ENCODE measurements at places on chromosomes 4 and X.

GRCh38 chr4:140971077-140971792 lies 162.0 kb downstream of the RNF150 start:
- DNase-seq, result no peak

DNA sequence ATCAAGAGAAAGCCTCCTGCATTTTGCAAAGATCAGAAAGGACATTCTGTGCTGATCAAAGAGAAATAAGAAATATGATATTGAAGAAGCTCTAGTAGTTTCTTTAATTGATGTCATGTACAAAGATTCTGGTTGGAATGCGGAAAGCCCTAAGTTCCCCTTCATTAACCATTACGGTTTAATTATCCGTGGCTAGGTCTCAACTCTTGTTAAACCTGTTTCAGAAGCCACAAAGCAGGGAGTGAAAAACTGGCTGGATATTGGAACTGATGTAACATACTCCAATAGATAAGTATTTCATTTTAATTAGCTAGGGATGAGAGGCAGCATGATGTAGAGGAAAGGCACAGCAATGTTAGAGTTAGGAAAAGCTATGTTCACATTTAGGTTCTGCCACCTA lies 55.7 kb downstream of the SPANXN3 start:
- DNase-seq, result no peak

DNA sequence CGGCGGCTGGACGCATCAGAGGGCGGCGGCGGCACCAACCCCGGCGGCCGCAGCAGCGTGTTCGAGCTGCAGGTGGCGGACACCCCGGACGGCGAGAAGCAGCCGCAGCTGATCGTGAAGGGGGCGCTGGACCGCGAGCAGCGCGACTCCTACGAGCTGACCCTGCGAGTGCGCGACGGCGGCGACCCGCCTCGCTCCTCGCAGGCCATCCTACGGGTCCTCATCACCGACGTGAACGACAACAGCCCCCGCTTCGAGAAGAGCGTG lies 1.9 kb downstream of the PCDH7 start:
- DNase-seq, result no peak

DNA sequence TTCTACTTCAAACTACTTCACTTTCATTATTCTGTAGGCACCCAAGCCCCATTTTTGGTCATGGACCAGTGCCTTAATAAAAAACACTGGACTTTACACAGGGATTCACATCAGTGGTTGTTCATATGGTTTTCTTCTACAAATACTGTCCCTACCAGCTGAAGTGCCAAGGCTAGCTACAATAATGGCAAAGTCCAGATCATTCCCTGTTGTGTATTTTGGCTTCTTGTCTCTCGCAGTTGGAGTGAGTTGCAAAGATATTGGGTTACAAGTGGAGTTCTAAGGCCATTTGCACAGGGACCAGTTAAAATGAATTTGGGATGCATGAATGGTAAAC lies 16.7 kb upstream of the ANKRD17 start:
- DNase-seq, result no peak

DNA sequence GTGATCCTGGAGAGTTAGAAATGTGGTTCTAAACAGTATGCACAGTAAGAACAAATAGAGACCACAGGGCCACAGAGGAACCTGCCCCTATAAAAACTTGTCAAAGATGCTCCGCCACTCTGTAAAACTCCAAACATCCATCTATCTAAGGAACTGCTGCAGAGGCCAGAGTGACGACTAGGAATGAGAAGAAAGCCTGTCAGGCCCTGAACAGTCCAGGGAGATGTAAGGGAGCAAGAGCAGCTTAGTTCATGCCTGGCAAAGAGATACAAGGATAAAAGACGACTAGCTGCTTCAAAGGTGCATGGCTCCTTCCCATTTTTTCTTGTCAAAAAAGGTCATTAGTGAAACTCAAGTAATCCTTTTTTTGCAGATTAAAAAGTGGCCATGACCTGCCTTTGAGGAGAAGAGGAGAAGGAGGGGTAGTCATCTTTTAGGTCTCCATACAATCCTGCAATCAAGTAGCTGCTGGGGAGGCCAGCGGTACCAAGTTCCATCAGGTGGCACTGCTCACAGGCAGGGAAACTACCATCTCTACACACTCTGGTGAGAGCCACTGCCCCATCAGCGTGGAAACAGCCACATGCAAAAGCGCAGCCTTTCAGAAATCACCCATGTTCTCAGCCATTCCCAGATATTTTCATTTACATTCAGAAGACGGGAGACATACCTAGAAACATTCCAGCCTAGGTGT lies 162.1 kb downstream of the TSPAN5 start:
- DNase-seq, result no peak

GRCh38 chr4:63841266-63841665 lies 568.0 kb downstream of the TECRL start:
- DNase-seq, result no peak

DNA sequence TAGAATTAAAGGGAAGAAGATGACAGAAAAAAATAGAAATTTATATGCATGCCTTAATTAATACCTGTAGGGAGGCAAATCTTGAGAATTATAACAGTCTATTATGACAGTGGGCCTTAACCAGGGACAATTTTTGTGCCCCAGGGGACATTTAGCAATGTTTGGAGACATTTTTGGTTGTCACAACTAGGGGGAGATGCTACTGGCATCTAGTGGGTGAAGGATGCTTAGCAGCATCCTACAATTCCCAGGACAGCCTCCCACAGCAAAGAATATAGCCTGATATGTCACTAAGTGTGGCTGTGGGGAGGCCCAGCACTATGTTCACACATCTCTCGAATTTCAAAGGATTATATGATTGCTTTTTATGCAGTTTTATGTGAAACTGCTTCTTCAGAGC lies 10.5 kb downstream of the GPR82 start:
- DNase-seq, result no peak

DNA sequence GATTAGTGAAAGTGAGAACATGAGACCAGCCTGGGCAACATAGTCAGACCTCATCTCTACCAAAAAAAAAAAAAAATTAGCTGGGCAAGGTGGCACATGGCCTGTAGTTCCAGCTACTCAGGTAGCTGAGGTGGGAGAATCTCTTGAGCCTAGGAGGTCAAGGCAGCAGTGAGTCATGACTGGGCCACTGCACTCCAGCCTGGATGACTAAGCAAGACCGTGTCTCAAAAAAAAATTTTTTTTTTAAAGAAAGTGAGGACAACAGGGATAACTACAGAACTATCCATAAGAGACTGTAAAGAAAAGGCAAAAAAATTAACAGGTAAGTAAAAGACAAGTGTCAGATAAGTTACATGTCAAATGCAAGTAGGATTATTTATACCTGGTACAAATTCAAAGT lies 13.5 kb upstream of the SPP1 start:
- no peak for DNase-seq

DNA sequence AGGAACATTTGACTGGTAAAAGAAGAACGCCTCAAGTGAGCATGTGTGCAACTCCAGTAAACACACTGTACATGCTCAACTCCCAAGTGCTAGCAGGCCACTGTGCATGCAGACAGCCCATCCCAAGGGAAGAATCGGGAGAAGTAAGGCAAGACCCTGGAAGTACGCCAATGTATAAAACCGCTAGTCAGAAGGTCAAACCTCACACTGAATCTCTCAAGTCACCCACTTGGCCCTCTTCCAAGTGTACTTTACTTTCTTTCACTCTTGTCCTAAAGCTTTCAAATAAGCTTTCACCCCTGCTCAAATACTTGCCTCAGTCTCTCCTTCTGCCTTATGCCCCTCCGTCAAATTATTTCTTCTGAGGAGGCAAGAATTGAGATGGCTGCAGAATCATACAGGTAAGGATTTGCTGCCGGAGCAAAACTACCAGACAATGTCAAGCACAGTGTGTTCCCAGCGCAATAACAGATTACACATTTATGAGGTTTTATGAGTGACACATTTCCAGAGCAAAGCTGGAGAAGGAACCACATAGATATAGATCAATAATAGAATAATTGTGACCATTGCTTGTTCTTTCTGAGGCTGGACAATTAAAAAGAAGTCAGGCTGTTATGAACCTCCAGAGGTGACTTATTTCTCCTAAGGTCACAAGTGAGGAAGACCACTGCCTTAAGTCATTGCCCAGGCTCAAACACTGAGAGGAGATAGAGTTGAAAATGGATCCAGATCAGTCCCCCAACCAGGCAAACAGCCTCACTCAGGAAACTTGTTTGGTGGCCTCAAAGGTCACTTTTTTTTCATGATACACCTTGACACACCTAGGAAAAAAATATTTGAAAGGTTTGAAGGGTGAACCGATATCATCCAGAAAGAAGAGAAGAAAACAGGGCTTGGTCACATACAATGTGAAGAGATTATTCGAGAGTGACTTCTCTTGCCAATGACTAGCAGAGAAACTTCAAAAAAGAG lies 26.3 kb downstream of the CXCL1 start:
- DNase-seq, result no peak

GRCh38 chr4:35970366-35970960 lies 273.9 kb downstream of the ARAP2 start:
- DNase-seq, result no peak

- DNase-seq, result no peak
Measured at GRCh38 chr4:142550965-142551364, 295.1 kb downstream of the INPP4B start.

DNA sequence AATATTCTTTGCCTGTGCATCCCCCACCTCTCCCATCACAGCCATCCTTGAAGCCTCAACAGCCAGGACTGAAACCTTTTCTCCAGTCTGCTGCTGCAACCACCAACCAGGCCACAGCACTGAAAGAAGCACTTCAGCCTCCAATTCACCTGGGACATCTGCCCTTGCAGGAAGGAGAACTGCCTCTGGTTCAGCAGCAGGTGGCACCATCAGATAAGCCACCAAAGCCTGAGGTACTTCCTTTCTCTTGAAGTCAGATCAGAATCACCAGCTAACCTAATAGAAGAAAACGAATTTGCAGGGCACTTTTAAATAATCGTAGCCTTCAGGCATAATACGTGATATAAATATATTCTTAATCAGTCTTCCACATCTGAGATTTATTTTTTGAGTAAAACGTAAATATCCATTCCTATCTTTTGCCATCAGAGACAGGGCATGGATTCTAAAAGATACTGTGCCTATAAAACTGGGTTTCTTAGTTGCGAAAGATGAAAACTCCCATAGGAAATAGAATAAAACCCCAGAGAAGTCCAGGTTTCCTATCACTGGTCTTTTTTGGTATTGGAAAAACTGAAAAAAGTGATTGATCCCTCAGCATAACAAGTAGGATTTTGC lies 9.5 kb downstream of the AMBN start:
- peak; percentile 50 for DNase-seq

DNA sequence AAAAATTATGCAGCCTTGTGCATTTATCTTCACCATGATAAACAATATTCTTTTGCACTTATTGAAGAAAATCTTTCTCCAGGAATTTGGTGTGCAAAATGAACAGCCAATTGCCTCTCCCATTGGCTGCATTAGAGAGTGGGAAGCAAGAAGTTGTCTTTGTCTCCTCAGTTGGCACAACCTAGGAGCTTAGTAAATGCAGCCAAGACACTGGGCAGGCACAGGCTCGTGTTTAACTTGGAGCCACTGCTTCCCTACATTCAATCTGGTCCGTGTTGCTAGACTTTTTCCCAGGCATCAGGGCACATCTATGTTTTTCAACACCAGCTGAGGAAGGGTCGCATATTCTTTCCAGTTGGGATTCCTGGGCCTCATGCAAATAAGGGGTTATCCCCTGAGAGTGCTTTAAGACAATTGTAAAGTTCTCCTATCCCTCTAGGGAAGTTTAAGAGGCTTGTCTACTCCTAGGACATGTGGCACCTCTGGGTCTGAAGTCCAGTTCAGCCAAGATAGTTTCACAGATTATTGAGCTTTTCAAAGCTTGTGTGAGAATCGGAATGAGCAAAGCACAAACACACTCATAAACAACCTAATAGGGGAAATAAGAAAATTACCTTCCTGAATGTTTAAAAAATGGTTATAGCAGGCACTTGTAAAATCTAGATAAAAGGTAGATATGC lies 31.8 kb upstream of the SRD5A3 start:
- DNase-seq, result no peak

DNA sequence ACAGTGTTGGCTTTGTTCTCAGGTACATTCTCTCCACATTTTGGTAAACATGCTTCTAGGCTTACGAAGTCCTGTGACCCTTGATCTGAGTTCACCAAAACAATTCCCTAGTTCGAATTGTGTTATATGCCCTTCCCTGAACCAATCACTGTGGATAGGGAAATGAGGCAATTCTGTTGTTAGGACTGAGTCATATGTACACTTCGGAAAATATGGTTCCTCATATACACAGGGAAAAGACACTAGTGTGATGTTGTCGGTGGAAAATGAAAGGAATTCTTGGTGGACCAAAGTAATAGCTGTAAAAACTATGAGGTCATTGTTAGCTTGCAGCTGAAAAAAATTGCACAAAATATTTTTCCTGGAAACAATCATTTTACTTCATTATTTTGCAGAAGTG lies 46.6 kb upstream of the MAGEC2 start:
- no peak for DNase-seq

GRCh38 chr4:10506077-10506476 lies 48.9 kb upstream of the ZNF518B start:
- no peak for DNase-seq

DNA sequence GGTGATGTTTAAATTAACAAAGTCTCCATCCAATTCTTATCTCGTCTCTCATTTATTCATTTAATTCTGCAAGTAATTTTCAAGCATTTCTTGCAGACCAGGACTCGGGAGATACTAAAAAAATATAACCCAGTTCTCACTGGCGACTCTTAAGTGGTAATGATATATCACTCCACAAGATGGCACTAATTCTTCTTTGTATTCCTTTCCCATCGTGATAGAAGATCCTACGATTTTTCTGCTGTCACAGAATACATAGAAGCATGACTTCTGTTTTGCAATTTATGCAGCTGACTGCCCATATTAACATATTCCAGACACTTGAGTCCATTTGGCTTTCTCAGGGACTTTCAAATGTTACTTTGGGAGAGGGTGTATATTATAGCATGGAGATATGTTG lies 64.0 kb upstream of the FGF13 start:
- DNase-seq, result no peak

GRCh38 chr4:23023666-23024065 lies 330.9 kb downstream of the GBA3 start:
- no peak for DNase-seq

GRCh38 chrX:28946846-28947245 lies 359.6 kb downstream of the IL1RAPL1 start:
- no peak for DNase-seq

DNA sequence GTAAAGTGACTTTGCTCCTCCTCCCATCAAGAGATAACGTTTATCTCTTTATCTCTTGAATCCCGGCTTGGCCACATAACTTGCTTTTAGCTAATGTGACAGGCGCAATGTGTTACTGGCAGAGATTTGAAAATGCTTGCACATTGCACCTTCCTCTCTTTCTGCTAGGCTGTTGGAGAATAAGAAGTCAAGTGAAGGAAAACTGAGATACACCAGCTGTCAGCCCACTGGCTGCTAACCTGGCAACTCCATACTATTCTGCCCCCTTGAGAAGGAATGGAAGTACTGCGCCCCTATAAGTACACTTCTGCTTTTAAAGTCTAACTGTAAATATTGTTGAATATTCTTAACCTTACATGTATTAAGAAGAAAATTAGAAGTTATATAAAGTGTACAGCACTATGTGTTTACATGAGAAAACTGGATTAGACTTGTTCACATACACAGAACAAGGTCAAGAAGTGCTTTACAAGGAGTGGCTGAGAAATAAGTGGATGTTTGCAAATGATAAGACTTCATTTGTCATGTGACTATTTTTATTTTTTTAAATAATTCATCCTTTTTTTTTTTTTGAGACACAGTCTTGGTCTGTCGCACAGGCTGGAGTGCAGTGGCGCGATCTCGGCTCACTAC lies 424.5 kb upstream of the CTSO start:
- DNase-seq, result no peak

Data from NCI-H1930 (cell line).